Activated CD8-positive, alpha-beta memory T cell treated with anti-CD3 and anti-CD28 coated beads for 4 hours (primary cell): ENCODE measurements at places on chromosomes 5 and 9.

DNA sequence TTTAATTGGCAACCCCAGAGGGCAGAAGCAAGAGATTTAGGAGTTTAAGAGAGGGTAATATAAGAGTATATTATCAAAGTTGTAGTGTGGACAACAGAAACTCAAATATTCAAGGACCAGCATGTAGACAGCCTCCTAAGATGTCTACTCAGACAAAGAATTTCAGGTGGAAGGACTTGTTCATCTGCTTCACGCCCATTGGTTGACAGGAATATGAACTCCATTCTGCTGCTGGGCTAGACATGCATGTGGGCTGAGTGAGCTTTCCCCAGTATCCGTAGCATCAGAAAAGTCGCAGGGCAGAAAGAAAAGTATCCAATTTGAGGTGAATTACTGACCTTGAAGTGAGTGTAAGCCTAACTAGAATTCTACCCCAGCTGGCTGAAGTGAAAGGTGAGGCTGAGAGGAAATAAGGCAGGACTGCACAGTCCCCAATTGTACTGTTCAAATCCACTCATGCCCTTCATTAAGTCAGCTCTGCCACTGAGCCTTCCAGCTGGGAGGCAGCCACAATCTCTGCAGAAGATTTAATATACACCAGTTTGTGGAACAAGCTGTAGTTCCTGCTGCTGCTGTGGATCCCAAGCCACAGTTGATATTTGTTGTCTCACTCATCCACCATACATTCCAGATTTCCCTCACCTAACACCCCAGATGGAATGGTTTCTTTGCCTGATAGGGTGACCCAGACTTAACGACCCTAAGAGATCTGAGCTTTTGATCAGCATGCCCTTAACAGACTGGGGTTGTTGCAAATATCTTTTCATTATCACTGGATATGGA, 41.2 kb downstream of the PDCD1LG2 start:
- no peak for DNase-seq

- no peak for DNase-seq
Observed at GRCh38 chr5:138752341-138752950, 779 bp upstream of the CTNNA1 start.

DNA sequence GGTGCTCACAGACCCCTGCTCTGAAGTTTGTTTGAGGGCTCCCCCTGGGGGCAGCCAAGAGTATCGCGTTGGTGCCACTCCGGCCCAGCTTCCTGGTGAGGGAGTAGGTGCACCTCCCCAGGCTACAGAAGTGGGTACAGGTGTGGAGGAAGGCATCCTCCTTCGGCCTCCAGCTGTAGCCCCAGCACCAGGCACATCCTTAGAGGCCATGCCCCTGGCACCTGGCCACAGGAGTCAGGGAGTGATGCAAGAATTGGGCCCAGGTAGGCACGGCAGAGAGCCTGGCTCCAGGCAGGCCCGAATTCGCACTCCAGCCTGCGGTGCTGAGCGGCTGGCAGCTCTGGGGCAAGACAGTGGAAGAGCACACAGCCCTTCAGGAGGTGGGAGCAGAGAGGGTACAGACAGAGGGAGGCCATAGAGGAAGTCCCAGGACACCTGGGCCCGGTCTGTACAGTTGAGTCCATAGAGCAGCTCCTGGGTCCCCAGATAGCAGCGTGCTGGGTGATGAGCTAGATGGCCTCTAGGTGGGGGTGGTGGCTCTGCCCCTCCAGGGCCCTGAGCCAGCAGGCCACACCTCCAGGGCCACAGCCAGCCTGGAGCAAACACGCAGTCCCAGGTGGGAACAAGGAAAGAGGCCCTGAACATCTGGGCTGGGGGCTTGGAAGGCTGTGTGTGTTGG, 2.4 kb downstream of the SAPCD2 start:
- peak; percentile 73 for DNase-seq

DNA sequence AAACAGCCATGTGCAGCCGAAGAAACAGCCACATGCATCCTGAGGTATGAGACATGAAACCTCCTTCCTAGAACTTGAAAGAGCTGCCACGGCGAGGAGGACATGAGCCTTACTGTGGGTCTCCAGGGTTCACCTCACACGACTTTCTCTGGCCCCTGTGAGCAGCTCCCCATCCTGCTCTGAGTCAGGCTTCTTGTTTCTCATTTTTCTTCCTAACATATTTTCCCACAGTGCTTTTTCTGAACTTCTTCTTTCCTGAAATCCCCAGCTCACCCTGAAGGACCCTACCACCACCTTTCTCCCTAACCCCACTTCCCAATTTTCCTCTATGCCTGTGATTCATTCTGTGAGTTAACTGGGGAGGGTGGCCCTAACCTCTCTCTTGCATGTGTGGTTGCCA, 33.7 kb upstream of the ADRB2 start:
- no peak for DNase-seq

DNA sequence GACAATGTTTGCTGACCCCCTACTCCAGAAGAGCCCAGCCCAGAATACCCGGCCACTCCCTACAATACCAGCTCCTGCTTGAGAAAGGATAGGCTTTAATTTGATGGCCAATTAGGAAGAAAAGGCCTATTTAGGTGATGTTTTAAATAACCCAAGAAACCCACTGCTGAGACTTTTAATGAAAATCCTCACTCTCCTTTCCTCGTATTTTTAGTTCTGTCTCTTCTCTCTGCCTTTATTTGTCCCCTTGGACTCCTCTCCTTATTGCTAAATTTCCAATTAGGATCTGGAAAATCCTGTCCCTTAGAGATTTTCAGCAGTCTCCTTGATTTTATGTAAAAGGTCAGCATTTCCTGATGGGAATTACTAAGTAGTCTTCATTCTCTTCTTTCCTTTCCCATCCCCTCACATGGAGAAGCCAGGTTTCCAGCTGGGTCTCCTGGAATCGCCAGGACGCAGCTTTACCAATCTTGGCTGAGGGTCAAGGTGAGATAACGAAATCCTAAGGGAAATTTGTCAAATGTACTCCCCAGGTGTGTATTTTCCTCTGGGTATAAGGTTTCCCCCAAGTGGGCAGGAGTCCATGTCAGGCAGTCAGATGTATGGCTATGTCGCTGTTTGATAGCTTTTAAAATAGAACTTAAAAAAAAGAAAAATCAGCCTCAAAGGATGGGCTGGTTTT, 11.7 kb downstream of the STC2 start:
- DNase-seq, result no peak

DNA sequence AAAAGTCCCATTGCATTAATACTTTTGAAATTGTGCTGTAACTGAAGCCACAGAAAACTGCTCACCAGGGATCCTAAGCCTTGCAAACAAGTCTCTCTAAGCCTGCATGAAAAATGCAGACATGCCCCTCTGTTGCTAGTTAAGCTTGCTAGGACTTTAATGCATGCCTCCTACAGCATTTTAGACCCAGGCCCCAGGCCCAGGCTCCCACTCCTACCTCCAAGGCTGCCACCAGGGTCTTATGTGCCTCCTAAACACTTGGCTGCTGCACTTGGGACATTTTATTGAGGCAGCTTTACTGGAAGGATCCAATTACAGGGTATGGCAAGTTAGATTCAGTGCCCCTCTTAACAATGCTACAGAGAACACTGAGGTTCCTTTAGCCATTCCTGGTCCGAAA, 467.3 kb upstream of the CLINT1 start:
- DNase-seq, result no peak

DNA sequence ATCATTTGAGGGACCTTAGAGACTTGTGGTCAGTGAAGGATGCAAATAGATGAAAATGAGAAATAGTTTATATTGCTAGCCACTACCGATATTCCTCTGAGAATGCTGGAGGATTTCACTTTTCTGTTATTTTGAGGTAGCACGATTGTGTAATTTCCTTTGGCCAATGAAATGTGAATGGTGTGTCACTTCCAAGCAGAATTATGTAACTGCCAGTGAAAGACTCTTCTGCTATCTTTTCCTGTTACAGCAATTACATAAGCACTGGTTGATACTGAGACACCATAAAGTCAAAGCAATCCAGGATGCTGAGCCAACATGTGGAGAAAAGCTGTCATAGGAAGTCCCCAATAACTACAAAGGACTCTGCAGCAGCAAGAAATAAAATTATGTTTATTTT, 3.6 kb upstream of the PCDHA2 start:
- no peak for DNase-seq

GRCh38 chr9:38213631-38214299, 144.7 kb upstream of the SHB start:
- no peak for DNase-seq

DNA sequence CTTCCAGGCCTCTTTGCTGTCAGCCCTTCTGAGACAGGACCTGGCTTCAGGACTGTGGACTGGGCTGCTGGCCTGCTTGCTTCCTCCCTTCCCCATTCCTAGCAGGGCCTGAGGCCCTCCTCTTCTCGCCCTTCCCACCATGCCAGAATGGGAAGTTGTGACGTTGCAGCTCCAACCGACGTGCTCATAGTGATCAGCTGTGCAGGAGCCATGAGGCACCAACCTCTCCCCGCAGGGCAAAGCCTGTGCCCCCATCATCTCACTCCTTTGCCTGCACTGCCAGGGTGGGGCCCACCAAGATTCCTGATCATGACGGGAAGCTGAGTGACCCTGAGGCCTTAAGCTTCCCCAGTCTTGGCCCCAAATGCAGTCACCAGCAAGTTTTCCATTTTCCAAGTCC, 45.1 kb upstream of the GARNL3 start:
- no peak for DNase-seq

GRCh38 chr5:149526845-149527590, 24.2 kb downstream of the CSNK1A1 start:
- no peak for DNase-seq

DNA sequence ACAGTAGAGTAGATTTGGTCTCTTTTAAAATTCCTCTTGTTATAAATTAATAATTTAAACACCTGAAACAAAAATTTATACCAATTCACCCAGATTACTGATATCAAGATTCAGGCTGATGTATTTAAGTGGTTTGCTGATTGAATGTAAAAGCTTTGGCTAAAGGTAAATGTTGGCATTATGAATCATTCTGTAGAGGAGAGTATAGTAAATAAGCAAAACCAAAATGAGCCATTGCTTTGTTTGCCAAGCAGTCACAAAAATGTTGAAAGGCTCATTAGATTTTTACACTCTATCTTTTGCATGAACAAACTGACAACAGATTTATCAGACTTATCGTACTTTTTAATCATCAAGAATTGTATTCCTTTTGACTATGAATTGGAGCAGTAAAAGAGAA, 332.6 kb downstream of the FAM170A start:
- DNase-seq, result no peak

DNA sequence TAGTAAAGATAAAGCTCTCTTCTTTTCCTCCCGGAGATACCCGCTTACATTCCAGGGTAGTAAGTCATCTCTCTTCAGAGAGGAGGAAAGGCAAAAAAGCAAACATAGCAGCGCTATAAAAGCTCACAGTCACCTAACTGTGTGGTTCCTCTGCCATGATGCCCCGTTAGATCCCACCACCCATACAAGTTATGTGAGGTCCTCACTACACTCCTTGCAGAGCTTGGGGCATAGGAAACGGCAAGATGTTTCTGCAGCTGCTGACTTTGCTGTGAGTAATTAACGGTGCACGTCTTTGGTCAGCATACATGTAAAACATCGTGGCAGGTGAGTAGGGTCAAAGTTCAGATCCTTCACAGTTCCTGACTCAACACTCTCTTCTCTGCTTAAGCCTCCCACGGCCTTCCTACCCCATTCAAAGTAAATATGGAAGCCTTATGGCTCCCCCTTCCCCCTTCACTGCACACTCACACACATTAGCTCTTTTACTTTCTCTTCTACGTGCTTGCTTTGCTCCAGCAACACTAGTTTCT, 218.9 kb downstream of the DIRAS2 start:
- DNase-seq, result no peak

DNA sequence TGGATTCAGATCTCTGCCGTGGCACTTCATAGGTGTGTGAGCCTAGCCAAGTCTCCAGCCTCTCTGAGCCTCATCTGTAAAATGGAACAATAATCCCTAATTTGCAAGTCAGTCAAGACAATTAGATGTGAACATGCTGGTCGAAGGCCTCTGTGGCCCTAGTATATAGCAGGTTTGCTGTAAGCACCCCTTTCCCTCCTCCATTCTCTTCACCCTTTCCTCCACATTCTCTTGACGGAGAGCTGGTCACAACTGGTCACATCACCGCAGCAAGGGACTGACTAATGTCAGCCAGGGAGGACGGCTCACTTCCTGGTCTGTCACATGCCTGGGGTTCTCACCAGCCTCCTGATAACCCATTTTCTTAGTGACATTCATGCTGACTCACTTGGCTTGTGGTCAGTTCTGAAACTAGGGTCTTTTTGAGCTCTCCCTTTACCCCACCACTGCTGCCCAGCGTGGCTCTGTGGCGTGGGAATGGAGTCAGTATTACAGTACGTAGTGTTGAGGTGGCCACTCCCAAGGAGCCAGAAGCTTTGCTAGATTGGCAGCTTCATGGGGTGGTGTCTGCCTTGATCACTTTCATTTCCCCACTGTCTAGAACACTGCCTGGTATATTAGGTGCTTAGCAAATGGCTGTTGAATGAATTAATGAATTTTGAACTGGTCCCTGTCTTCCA, 47.8 kb downstream of the ERGIC1 start:
- DNase-seq, result no peak

GRCh38 chr5:106258591-106259125, 1412.1 kb downstream of the EFNA5 start:
- no peak for DNase-seq

DNA sequence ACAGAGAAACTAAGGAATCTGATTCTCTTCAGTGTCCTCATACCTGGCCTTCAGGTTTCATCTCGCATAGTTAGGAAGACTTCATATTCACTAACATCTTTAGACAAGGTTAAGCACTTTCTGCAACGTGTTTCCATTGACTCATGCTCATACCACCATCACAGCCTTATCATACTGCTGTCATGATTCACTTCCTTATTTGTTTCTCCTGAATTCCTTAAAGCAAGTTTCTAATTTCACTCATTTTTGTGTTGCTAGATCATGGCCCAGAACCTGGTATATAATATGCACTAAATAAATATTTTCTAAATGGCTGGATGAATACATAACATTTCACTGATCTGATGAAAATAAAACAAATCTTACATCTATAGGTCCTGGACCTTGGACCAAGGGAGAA, 472.9 kb downstream of the PRELID2 start:
- DNase-seq, result no peak

DNA sequence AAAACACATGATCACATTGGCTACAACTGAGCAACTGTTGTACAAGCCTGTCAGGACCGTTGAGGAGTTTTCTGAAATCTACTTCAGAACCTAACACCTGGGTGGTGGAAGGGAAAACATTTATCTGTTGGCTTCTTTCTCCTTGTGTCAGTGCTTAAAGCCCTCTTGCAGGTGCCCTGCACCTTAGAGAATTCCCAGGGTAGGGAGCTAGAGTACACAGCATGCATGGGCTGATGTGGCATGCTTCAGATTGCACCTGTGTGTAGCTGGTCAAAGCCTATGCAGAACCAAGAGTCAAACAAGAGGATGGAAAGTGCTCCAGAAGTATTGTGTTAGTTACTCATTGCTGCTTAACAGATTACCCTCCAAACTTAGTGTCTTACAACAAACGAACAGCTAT, 33.6 kb upstream of the ZBED3 start:
- no peak for DNase-seq
